ENCODE measurements at places on chromosomes 6 and 20.

DNA sequence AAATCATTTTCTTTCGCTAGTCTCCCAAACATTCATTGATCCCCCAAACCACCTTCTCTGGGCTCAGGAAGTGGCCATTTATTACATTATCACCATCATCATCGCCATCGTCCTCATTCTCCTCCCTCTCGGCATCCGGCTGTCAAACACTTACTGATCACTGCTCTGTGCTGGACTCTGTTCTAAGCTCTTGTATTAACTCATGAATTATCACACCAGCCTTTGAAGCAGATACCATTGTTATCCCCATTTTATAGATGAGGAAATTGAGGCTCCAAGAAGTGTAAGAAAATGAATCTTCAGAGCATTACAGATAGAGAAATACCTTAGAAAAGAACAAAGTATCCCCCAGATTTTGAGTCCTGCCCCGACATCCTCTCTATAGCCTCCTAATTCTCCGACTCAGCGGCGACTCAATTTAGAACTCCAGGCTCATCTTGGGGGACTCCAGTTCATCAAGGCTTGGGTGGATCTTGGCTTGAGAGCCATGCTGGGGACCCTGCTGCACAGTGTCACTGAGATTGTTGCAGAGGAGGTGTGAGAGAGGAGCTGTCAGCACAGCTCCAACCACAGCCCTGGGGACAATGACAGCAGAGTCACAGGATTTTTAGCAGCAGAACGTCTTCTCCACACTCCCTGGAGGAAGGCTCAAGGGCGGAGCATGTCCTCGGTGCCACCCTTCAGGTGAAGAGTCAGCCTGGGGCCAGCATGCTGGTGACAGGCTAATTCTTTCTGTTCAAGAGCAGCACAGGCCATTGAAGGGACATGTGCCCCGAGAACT, 6.6 kb upstream of the EEF1E1 start:
- DNase-seq: no peak

GRCh38 chr20:10313701-10314100, 95.1 kb downstream of the SNAP25 start:
- DNase-seq: no peak

DNA sequence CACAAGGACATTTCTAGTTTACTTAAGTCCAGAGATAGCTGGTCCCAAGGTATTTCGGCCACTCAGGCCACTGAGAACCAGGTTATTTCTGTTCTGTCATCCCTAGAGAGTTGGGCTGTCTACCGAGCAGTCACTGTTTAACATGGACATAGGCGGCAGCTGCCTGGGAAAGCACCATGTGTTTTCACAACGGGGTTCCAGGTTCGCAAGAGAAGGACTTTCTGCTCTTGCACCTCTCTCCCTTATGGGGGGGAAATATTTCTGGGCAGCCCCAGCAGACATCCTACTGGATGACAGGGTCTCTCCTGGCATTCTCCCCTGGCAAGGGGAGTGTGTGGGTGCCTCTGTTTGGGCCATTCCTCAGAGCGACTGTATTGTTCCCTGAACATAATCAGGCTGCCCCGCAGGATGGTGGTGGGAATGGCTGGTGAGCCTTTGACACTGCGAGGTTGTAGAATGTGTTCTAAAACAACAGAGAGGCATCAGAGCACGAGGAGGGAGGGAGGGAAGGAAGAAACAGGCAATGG, 64.4 kb upstream of the DUSP22 start:
- DNase-seq: no peak

DNA sequence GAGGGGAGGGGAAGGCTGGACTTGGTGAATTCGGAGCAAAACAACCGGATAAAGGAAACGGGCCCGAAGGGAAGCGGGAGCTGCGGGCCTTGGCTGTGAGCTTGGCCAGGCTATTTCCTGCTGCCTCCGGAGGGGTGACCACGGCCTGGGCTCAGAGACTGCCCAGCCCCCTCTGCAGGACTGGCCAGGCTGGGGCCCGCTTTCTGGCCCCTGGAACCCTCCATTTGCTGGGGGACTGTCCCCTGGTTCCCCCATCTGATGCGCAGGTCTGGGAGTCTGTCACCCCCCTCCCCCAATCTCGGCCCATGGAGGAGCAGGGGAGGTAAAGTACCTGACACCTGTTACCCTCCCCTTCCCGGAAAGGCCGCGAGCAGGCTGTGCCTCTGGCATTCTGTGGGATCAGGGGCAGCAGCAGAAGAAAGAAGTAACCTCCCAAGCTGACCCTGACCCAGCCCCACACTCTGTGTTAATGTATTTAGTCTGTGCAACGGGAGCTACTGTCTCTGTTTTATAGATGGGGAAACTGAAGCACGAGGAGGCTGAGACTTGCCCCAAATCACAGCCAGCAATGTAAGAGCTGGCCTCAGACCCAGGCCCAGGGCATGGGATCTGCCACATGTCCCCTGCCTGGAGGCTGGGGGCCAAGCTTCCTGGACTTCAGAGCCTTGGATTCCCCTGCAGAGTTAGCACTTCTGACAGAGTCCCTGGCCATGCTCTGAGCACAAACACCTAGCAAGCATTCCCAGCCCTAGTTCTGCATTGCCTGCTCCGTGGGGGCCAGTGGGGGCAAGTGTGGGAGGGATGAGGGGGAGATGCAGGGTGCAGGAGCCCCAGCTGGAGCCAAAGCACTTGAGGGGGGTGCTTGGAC, 3.5 kb downstream of the C20orf204 start:
- no peak for DNase-seq

- no peak for DNase-seq
Observed at GRCh38 chr20:51385646-51386530, 156.6 kb downstream of the NFATC2 start.

DNA sequence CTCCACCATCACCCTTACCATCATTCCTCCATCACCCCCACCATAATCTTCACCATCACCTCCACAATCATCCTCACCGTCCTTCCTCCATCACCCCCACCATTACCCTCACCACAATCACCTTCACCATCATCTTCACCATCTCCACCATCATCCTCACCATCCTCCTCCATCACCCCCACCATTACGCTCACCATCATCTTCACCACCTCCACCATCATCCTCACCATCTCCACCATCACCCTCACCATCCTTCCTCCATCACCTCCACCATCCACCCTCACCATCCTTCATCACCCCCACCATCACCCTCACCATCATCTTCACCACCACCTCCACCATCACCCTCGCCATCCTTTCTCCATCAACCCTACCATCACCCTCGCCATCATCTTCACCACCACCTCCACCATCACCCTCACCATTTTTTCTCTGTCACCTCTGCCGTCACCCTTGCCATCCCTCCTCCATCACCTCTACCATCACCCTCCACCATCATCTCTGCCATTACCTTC, 33.1 kb upstream of the MPC1 start:
- no peak for DNase-seq

GRCh38 chr6:34393966-34394305, 1.5 kb upstream of the NUDT3 start:
- DNase-seq: no peak

DNA sequence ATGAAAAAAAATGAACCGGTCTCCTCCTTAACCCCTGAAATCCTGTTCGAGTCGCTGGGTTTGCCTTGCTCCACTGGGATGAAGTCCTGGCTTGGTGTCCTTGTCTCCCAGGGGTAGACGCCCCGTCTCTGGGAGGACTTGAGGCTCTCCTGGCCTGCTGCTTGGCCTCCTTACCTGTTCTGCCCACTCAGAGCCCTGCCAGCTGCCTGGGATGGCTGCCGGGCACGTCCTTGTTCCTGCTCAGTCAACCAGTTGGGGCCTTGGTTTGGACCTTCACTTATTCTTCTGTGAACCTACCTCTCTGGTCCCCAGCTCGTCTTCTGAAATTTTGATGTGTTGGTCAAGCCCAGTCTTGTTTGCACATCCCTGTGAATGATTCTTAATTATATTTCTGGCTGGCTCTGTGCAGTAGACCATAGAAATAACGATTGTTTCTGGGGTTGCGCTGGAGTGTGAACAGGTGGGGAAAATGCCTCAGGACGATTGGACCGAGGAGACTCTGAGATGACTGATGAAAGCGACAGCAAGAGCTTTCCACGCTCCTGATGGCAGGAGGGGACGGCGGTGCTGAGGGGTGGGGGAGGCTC, 126.5 kb upstream of the ESR1 start:
- no peak for DNase-seq

GRCh38 chr20:6877633-6878032, 110.1 kb downstream of the BMP2 start:
- no peak for DNase-seq

DNA sequence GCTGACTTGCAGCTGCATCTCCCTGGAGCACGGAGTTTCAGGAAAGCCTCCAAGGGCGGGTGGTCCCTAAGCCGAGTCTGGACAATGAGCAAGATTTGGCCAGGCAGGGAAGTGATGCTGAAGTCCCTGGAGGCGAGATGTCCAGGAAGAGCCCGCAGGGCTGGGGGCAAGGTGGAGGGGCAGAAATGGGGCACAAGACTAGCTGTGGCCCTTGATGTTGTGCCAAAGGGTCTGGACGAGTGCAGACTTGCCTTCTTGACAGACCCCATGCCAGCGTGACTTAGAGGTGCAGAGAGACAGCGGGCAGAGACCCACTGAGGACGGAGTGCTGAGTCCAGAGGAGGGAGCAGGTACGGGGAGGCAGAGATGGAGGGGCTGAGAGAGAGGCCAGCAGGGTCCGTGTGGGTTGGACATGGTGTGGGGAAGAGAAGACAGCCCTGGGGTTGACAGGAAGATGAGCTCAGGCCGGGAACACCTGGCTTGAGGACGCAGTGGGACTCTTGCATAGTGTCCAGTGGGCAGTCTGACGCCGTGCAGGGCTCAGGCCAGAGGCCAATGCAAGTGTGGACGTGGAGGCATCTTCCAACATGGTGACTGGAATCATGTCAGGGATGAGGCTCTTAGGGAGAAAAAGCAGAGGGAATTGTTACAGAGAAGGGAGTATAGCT, 8.7 kb downstream of the UNC93A start:
- DNase-seq: no peak

- no peak for DNase-seq
Observed at GRCh38 chr20:13910492-13910891, 79.9 kb downstream of the SEL1L2 start.

- DNase-seq: no peak
Observed at GRCh38 chr20:49899541-49900383, 15.6 kb downstream of the SPATA2 start.

DNA sequence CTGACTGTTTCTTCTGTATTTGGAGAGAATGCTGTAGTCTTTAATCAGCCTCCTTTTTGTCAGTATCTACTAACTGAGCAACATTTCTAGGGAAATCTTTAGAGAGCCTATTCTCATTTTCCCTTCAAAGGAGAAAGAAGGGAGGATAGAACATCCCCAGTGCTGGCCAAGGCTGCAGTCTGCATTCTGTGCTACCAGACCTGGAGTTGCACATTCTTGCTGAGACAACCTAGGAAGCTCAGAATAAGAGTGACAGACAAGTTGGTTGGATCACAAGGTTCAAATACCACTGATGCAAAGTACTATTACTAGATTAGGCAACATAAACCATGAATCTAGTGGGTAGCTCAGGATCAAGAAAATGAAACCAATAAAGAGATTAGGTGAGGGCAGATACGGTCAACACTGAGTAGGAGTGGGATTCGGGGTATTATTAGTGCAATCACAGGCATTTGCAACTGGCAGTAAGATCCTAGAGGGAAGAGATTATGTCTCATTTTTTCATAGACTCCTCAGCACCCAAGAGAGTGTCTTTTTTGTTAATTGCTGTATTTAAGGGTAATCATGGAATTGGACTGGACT, 213.5 kb upstream of the FAM83B start:
- DNase-seq: no peak

DNA sequence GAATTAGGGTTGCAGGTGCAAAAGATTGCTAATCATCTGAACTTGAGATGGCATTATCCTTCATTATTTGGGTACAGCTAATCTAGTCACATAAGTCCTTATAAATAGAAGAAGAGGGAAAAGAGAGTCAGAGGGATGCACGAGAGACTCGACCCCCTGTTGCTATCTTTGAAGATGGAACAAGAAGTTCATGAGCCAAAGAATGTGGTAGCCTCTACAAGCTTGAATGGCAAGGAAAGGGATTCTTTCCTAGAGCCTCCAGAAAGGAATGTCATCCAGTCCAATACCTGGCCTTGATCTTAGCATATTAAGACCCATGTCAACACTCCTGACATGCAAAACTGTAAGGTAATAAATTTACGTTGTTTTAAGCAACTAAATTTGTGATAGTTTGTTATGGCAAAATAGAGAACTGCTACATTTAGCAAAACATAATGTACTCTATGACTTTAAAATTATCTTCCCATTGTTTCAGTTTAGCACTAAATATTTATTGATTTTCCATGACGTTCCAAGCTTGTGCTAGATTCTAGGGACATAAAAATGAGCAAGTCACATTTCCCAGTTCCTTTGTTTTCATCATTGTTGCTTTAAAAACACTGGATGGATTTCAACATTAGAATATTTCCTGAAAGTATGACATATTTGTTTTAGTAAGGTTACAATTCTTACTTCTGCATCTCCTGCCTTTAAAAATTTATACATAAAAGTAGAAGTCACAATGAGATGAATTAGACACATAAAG, 12.7 kb downstream of the MANEA start:
- no peak for DNase-seq

DNA sequence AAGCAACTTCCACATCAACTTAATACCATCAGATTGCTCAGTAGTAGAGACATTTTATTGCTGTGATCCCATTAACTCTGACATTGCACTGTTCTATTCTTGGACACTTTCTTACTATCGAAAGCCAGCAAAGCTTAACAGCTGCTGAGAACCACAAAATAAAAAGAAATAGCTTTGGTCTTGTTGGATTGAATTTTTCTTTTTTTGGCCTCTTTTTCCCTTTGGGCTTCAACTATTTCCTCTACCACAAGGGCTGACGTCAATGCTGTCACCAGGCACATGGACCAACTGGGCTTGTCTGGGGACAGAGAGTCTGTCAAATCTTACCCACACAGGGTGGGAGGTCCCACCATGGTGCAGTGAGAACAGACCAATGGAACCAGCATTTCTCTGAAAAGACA, 63.4 kb upstream of the ENPP5 start:
- no peak for DNase-seq

DNA sequence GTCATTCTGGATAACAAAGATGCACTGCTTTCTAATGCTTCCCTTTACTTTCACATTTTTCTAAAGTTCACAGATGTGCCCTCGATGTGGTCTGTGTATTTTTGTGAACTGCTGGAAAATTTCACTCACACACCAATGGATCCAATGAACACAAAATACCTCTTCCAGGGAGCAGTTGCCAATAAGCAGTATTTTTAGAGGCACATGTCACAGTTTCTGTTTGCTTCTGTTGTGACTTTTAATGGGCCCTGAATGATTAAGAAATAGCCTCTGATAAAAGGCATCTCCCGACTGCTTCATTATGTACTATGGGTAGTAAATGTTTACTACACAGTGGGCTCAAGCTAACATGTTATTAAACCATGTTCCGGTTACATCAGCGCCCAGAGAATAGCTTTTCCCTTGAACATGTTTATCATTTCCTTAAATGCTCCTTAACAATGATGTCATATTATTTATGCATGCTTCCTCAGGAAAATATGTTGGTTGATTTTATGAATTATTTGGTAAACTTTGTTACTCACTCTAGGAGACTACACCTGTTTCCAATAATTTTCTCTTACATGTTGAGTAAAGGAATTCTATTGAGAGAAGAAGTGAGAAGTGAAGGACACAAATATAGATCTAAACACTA, 188.0 kb downstream of the KCNQ5 start:
- no peak for DNase-seq
